GM19239 (cell line): ENCODE measurements at places on chromosomes 1 and 21.
A peak's percentile ranks its signal among the peaks of the same experiment; 100 is the strongest.

- DNase-seq: no peak
Observed at GRCh38 chr1:45531873-45532272, 10.2 kb upstream of the PRDX1 start.

DNA sequence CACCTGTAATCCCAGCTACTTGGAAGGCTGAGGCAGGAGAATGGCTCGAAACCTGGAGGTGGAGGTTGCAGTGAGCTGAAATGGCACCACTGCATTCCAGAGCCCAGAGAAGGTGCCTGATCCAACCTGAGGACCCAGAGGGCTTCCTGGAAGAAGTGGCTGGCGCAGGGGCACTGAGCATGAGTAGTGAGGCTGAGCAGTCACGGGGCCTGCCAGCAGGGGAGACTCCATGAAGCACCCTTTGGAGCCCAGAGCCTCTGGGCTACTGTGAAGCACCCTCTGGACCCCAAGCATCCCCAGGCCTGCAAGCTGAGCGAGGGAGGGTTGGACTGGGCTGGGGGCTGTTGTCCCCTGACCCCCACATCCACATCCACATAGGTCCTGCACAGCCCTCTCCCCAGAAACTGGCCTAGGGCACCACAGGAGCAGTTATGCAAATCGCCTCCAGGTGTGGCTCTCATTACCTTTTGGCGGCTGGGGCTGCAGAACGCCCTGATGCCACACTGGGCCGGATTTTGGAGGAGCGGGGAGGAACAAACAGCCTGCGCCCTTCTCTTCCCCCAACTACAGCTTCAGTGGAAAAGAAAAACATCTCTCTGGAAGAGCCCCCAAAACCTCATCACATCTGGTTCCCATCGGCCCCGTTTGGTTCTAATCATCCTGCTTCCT lies 78.2 kb upstream of the TARDBP start:
- no peak for DNase-seq

DNA sequence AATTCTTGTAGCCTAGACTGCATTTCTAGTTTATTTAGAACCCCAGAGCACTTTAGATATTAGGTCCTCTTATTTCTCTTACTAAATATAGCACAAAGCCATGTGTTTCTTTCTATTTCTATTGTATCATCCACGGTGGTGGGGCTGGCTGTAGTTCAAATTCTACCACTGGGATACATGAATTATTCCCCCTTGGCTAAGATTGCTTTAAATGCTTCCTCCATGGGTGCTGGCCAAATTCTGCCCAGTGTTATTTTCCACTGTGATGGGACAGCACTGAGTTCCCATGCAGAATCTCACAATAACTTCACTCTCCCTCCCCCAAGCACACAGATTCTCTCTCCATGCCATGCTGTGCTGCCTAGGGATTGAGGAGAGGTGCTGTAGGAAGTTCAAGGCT lies 41.5 kb upstream of the GBP6 start:
- no peak for DNase-seq

DNA sequence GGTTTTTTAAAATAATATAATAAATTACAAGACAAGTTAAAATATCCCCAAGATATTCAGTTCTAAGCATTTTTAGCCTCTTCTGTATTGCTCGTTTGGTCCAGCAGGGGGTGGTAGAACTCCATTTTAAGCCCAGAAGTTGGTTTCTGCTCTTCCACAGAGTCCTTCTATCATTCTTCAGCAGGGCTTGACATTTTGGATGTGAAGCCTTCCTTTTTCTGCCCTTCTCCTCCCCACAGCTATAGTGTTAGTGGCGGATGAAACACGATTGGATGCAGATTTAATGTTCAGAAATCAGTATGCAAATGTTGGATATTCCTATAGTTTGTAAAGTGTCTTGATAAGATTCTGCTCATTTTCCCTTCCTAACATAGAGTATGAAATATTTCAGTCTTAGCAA lies 1.4 kb downstream of the NCAM2 start:
- DNase-seq: peak; percentile 34

DNA sequence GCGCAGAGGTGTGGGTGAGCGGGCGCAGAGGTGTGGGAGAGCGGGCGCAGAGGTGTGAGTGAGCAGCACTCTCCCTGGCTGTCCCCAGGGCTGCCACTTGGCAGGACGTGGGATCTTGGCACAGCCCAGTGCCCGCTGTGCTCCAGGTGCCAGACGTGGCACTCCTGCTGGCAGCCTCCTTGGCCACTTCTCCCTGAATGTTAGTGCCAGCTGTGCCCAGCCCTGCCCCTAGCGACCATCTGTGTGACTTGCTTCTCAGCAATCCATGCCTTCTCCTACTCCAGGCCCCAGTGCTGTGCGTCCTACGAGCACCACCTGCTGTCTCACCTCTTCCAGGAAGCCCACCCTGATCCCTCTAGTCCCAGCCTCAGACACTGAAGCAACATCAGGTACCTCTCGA lies 30.5 kb downstream of the KRTAP10-1 start:
- DNase-seq: no peak

DNA sequence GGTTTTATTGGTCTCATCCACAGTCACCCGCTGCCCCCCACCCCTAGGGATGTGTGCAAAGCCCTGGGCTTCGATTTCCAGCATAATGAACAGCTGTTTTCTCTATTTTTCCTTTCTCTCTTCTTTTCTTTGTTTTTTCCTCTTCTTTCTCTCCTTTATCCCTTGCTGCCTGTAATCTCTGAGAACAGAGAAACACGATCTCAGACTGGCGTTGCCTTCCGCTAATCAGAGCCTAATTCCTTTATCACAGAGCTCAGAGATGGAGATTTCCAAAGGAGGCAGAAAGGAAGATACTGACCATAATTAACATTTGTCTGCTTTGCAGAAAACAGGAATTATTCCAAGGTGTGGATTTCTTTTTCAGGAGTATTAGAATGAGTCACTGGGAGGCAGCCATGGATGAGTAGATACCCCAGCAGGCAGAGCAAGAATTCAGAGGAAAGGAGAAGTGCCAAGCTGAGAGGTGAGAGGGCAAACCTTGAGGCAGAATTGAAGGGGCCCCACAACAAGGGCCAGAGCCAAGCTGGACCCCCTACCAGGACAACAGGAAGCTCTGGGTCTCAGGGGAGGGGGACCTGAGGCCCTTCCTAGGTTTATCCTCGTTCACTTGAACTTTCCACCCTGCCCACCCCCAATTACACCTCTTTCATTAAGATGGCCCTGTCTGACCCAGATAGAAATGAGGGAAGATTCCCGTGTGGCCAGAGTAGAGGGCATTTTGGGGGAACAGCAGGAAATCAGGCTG lies 33.3 kb downstream of the MATN1 start:
- no peak for DNase-seq

DNA sequence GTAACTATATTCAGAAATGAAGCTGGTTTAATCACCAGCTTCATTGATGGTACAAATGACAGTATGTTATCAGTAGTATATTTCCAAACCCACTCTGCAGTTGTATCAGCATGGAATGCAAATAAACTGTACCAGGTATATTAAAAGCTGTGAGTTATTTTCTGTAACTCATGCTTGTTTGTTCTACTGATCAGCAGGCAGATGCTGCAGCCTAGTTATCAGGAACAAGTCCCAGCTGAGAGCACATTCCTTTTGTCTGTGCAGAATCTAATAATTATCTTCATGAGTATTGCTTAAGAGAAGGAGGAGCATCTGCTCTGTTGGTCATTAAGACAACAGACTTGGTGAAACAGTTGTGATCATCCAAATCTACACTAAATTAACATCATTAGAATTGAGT lies 1331.1 kb downstream of the MRPL39 start:
- no peak for DNase-seq

GRCh38 chr1:235858766-235859165 lies 7.9 kb downstream of the LYST start:
- DNase-seq: no peak
